ENCODE measurements at places on chromosomes 16 and 17.

DNA sequence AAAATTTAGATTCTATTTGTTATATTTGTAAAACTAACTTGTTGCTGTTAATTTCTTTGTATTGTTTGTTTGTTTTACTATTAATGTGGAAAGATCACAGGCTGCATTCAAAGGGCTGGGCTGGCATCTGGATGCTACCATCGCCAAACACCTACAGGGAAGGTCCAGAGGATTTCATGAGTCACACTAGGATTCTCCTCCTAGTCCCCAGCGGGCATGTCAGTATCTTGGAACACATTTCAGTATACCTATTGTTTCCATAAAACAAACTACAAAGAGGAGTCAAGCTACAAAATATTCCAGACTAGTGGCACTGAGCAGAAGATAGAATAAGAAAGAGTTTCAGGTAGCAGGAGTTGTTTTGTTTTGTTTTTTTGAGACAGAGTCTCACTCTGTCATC is 55.3 kb downstream of the NOG start:
- no peak for DNase-seq

- DNase-seq = no peak
These were observed at the start of gene SPNS3 for GRCh38 chr17:4433515-4434031. SPNS3 (plus strand) TSS chr17:4433940; CDS start chr17:4433968, 28 bp downstream.

DNA sequence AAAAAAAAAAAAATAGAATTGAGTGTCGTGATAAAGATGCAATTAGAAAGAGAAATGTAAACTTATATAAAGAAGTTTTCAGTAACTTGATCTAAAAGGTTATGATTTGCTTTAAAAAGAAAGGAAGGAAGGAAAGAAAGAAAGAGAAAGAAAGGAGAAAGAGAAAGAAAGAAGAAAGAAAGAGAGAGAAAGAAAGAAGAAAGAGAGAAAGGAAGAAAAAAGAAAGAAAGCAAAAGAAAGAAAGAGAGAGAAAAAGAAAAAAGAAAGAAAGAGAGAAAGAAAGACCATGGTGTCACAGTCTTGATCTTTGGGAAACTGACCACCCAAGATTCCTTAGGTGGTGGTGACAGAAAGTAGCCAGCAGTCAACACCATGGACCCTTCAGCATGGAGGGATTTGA is 4.3 kb upstream of the CCL3 start:
- DNase-seq = no peak

GRCh38 chr17:20890338-20890737 is 152.5 kb downstream of the USP22 start:
- DNase-seq = no peak

DNA sequence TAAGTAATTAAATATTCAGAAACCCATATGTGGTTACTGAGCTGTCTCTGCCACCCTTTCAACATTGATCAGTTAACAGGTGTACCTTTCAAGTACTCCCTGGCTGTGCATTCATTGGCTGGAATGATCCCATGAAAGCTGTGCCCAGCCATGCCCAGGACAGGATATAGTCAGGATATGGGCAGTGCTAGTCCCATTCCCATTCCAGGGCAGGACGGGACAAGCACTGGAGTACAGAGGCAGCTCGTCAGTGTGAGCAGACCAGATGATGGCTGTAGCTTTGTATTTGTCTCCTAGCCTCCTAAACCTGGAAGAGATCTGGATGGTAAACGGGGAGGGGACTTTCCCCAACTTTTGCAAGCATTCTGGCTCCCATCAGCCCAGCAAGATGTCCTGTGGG is 22.5 kb downstream of the HEATR3 start:
- no peak for DNase-seq

DNA sequence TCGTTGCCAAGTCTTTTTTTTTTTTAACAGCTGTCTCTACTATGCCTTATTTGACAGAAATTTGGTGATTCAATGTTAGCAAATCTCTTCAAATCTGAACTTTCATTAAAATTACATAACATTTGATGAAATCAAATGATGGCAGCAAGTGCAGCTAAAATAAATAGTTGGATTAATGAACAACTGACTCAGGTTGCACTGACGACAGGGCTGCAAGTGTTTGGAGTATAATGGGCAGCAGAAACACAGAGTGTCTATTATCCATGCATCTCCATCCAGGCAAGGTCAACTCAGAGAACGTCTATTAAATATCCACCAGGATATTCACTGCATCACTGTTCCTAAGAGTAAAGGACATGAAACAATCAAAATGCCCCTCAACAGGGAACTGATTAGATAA is 109.8 kb downstream of the SLC39A11 start:
- no peak for DNase-seq

- DNase-seq = no peak
These were observed 204.8 kb upstream of the CHMP6 start for GRCh38 chr17:80786887-80787286.

- DNase-seq = no peak
These were observed 88.8 kb upstream of the ANKFN1 start for GRCh38 chr17:56064506-56064905.

DNA sequence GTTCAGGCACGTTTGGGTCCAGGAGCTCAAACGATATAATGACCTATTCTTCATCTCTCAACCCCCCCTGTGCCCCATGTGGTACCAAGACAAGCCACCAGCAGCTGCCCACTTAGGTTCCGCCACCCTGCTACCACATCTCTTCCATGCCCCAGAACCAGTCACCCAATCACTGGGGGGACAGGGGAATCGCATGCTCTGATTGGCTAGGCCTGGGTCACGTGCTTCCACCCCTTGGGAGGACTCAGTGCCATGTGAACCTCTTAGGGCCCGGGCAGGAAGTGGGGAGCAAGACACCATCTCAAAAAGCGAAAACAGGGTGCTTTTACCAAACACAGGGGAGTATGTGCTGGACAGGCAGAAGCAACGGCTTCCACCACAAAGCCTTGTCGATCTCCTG is 91.3 kb downstream of the KATNIP start:
- DNase-seq = no peak
